ENCODE measurements at places on chromosomes 1 and 21.

GRCh38 chr21:38712071-38712470 is 93.7 kb upstream of the ETS2 start:
- DNase-seq = peak; percentile 1

DNA sequence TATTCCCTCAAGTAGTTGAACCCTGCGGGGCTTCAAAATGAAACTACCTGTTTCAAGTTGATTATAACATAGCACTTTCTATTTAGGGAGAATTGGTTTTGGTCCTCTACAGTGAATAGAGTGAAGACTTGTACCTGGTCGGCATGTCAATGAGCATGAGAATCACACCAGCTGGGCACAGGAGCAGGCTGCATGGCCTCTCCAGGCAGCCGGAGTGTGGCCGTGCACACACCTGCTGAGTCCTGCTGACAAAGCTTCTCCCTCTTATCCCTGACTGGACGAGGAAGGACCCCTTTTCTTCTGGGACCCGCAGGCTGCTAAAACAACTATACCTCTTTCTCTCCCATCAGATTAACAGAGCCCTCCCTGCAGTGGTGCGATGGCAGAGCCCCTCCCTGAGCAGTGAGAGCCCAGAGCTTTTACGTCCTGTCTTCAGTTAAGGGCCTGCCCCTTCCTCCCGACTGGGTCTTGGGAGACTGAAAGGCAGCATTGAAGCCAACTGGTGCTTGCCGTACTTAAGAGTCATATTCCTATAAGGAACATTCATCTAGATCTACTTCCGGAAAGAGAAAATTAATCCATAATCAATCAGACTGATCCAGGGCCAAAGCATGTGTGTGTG is 124.9 kb downstream of the CAPN8 start:
- no peak for DNase-seq

GRCh38 chr1:35085421-35085820 is 6.2 kb downstream of the ZMYM1 start:
- DNase-seq = no peak

DNA sequence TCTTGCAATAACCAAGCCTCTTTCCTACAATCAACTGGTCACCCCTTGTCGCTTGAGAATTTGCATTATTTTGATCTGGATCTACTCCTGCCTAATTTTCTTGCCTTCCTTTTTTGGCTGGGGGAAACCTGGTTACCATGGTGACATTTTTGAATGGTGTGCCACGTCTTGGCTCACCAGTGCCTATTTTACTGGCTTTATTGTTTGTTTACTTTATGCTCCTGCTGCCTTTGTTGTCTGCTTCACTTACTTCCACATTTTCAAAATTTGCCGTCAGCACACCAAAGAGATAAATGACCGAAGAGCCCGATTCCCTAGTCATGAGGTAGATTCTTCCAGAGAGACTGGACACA is 743 bp downstream of the GPR52 start:
- no peak for DNase-seq

DNA sequence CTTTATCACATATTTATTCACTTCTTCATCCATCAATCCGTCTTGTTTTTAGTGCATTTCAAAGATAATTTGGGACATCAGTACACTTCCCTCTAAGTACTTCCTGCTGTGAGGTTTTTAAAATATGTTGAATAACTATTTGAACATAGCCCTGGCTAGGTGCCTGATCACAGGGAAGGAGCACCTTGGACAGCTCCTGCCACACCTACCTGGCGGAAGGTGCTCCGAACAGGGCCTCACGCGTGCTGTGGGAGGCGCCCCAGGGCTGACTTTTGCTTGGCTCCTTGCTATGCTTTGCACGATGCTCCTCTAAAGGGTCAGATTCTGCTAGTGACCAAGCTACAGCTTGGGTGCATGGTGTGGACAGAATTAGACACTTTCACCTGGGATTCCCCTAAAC is 4.9 kb upstream of the ATXN7L2 start:
- DNase-seq = no peak

GRCh38 chr1:78543941-78544643 is 53.3 kb downstream of the PTGFR start:
- DNase-seq = no peak

- no peak for DNase-seq
These were observed 2.7 kb downstream of the PDE9A start for GRCh38 chr21:42655796-42656770.

DNA sequence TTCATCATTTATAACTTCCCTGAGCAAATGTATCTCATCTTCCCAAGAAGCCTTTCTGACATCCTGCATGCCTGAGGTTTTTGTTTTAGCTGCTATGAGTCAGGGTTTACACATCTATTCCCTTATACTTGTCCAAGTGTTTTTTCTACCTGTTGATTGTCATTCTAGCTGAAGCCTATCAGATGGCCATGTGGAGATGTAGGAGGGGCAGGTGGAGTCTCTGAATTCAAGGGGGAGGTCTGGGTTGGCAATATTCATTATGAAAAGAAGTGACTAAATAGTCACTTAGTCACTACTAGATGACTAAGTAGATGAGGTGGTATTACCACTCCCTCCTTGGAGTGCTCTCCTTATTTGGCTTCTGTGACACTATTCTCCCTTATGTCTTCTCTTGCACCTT is 52.4 kb downstream of the XCL1 start:
- no peak for DNase-seq

DNA sequence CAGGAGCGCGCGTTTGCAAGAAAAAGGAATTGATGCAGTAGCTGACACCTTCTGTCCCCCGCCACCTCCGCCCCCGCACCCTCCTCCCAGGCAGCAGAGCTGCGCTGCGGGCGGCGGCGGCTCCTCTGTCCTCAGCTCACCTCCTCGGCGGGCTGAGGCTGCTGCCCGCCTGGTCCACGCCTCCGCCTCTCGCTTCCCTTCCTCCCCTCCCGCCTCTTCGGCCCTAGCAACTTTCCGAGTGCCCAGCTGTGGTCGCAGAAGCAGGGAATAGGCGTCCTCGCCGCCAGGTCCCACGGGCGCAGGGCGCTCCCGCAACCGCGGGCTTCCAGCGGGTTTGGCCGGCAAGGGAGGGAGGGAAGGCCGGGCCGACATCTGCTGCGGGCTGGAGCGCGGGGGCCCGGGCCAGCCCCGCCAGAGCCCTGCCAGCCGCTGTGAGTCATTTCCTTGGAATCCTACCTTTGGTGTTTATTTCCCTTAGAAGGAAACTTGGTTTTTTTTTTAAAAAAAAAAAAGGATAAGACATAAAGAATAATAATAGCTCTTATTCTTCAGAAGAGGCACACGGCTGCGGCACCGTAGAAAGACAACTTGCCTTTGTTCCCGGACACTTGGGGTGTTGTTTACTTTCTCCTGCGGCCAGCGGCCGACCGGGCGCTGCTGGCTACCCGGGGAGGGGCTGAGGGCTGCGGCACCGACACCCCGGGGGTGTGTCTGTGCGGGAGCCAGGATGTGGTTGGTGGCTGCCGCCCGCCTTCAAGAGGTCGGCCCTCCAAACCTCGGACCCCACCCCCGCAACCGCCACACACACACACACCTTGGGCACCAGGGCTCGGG is 1.1 kb downstream of the SERTAD4 start:
- DNase-seq = no peak

GRCh38 chr1:29798699-29799566 is 562.6 kb downstream of the PTPRU start:
- no peak for DNase-seq

- no peak for DNase-seq
These were observed 243.0 kb downstream of the SIPA1L2 start for GRCh38 chr1:232386721-232387510.

- no peak for DNase-seq
These were observed 26.8 kb downstream of the PPP2R5A start for GRCh38 chr1:212311836-212312497.

GRCh38 chr1:200079232-200079940 is 51.9 kb downstream of the NR5A2 start:
- no peak for DNase-seq

- DNase-seq = no peak
These were observed 74.1 kb upstream of the IRF2BP2 start for GRCh38 chr1:234683861-234684632.

GRCh38 chr21:19256934-19257660 is 853.5 kb upstream of the TMPRSS15 start:
- no peak for DNase-seq

GRCh38 chr1:46005594-46005993 is 126.8 kb downstream of the PIK3R3 start:
- DNase-seq = no peak

DNA sequence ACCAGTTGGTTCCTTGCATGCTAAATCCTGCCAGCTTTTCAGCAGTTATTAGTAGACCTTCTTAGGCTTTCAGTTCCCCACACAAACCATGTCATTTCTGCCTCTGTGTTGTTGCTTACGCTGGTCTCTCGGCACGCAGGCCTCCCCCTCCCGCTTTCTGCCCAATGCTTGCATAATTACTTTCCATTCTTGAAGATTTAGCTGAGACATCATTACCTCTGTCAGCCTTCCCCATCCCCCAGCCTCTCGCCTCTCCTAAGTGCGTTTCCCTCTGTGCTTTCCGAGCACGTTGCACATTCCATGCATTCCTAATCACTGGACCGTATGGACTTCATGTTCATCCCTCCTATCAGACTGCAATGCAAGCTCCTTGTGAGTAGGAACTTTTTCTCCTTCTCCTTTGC is 26.8 kb downstream of the TSHB start:
- DNase-seq = no peak

GRCh38 chr1:93443454-93443853 is 4.5 kb upstream of the FNBP1L start:
- no peak for DNase-seq

DNA sequence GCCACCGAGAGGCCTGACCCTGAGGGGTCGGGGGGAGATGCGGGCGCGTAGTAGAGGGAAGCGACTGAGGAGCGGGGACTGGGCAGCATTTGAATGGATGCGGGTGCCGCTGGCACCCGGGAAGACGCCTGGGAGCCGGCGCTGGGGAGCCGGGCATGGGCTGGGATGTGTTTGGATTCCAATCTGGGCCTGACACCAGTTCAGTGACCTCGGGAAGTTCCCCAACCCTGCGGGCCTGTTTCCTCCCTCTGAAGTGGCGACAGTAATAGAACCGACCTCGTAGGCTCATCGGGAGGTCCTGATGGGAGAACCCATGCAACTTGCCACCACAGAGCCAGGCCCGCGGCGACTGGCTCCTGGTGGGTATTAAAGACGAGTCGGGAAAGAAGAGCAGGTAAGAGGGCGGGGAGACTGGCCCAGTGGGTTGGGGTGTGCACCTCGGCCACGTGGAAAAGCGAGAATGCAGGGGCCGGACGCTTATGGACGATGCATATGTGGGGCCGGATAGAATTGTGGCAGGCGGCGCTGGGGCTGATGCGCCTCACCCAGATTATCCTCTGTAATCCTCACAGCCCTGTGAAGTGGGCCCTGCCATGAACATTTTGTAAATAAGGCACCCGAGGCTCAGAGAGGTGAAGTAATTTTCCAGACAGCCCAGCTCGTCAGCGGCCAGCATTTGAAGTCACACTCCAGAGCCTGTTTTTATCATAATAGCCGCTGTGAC is 105.8 kb downstream of the SLC16A1 start:
- DNase-seq = no peak

GRCh38 chr1:60055336-60055735 is 18.2 kb downstream of the C1orf87 start:
- DNase-seq = no peak

- no peak for DNase-seq
These were observed 129.2 kb downstream of the NUF2 start for GRCh38 chr1:163450986-163451385.

DNA sequence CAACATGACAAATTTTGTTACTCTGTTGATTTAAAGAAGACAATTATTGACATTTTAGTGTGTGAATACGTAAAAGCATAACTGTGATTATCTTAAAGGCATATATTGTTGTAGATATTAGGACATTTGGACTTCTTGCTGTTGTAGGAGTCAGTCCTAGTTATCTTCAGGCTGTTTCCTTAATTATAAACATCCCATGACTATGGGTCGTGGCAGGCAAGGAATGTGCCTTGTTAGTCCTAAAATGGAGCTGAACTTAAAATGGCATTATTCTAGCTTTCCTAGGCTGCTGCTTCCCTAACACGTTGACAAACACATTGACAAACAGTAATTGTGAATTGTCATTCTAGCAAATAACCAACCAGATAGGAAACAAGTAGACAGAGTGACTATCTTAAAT is 4.4 kb upstream of the MPZL1 start:
- DNase-seq = no peak

DNA sequence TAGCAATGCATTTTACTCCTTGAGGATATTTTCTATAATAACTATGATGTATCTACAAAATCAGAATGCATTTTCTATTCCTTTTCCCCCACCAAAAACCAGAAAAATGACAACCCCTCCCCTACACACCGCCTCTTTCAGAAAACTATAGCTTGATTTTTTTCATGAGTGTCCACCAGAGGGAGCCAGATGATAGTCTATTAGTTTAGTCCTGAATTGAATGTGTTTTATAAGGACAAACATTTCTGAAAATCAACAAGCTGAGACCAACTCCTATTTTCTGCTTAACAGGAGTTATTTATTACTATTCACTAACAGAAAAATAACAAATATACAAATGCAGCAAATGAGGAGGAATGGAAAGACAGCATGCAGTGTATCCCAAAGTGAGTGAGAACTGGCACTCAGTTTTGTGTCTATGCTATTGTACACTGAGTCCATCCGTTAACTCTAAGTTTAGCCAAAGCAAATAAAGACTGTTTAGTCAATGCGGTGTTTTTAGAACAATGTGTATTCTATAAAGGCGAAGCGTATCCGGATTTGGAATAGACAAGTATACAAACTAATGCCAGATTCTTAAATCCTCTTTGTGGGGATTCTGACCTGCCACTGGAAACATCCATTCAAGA is 182.6 kb downstream of the VAV3 start:
- DNase-seq = peak; percentile 84

DNA sequence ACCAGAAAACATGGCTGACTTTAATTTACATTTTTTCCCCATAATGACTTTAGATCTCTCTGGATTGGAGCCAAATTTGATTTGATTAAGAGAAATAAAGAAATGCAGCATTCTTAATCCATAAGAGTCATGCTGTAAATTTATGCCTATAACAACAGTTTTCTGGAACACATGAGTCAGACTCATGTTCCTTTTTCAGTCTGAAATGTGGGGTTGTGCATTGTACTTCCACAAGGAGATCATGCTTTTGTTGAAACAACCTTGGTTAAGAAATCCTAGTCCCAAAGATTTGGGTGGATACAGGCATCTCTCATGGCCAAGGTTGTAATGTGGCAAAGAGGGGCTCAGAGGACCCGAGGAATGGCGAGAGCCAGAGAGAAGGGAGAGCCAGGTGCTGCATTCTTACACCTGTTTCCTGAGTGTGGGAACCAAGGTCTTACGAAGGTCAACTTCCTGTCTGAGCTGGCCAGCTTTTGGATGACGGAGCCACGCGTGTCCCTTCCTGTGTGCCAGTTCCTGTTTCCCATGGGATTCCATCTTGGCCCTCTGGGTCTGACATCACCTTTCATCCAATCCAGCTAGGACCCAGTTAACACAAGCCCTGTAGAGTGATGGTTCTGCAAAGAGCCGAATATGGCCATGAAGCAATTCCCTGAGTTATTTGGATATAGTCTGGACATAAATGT is 23.1 kb downstream of the CLDN14 start:
- DNase-seq = no peak

- DNase-seq = peak; percentile 80
These were observed 1526.5 kb upstream of the TPTE start for GRCh38 chr21:8994640-8995511.

GRCh38 chr1:22114083-22115012 is 28.5 kb downstream of the WNT4 start:
- DNase-seq = no peak

- no peak for DNase-seq
These were observed 39.7 kb upstream of the MAP10 start for GRCh38 chr1:232765542-232765941.

Data from NCI-H1694 (cell line).